Activated CD8-positive, alpha-beta memory T cell treated with anti-CD3 and anti-CD28 coated beads for 24 hours (primary cell): ENCODE measurements at places on chromosomes 11 and 22.

- peak; percentile 89 for DNase-seq
Measured at GRCh38 chr22:30922151-30922611, 46.4 kb downstream of the MORC2 start.

- no peak for DNase-seq
Measured at GRCh38 chr11:118129471-118130172, 23.0 kb downstream of the SCN4B start.

- no peak for DNase-seq
Measured at GRCh38 chr11:68311160-68312116, 953 bp upstream of the LRP5 start.

- DNase-seq, result no peak
Measured at GRCh38 chr11:79461144-79461543, 20.3 kb upstream of the TENM4 start.

- DNase-seq, result no peak
Measured at GRCh38 chr11:8732748-8733241, 50.2 kb downstream of the RPL27A start.

GRCh38 chr11:36540998-36541397, 26.8 kb upstream of the RAG1 start:
- no peak for DNase-seq

- no peak for DNase-seq
Measured at GRCh38 chr22:50282361-50283155, 12.4 kb upstream of the MAPK11 start.

GRCh38 chr11:134069426-134070341, 812 bp downstream of the JAM3 start:
- DNase-seq, result no peak

DNA sequence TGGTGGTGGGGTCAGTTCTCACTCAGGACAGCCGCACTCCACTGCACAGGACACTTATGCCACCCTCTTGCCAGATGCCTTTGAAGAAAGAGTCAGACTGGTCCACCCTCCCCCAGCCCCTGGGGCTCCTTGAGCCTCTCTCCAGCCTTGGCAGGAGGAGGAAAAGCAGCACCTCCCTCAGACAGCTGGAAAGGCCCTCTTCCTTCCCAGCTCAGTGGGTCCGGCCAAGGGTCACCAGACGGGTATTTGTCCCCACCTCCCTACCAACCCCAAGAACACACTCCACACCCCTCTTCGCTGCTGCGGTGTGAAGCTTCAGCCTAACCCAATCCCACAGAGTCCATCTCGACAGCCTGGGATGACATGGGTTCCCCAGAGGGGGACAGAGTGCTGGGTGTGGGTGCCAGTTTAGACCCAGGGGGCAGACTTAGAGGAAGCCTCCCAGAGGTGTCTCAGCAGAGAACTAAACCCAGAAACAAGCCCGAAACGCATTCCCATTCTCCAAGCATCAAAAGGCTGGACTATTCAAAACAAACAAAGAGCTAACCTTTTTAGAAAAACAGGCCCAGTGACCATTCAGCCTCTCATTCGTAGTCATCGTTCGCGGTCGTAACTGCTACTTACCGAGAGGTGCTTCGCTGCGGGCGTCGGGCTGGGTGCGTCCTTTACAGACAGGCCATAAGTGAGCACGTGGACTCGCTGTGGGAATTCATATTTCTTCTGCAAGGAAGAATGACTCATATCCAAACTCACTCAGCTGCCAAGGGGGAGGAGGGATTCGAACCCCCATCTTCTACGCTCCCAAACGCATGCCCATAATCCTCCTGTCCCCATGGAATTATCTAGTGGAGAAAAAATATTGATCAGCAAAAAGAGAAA, 57.5 kb upstream of the ANO1 start:
- no peak for DNase-seq

DNA sequence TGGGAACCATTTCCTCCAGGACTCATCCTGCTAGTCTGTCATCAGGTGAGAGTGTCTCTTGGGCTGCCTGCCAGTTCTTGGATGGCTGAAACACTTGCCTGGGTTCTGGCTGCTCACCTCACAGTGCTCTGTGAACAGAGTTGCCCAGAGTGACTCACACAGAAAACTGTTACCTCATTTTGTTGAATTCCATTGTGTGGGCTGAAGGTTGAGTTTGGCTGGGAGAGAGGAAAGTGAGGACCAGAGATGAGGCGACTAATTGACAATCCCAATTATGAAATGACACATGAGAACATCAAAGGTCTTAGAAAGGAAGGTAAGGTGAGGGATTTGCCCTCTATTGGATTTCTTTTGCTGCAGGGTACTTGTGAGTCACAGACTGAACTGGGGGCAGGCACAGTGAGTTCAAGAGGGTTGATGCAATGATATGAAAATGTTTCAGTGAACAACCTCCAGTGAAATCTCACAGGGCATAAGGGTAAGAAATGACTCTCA, 20.2 kb upstream of the CALCB start:
- DNase-seq, result no peak

DNA sequence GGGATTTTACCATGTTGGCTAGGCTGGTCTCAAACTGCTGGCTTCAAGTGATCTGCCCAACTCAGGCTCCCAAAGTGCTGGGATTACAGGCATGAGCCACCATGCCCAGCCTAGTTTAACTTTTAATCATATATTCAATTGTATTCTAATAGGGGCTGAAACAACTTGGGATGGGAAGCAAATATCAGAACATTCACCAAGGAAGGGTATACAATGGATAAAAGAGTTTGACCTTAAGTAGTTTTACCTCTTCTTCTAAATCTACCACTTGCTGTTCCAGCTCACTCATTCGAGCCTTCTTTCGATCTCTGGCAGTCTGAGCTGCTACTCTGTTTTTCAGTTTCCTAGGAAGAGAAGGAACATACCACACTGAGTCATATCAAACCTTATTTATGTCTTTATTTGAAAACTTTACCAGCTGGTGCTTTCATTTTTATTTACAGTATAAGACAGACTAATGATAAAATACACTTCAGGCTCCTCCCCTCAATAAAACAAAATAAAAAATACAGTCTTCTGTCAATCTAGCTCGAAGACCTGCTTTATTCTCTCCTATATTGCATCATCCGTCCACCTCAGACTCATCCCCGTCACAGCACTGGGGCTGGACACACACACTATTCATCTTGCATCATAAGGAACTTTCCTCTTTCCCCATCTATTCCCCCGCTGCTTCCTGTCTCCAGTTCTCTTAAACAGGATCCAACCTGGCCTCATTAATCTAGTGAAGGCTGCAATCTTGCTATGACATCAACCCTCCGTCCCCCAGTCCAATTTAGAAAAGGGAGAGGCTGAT, 1.4 kb downstream of the XBP1 start:
- peak; percentile 73 for DNase-seq

GRCh38 chr11:66956689-66957290, 1.4 kb downstream of the PC start:
- DNase-seq, result no peak

DNA sequence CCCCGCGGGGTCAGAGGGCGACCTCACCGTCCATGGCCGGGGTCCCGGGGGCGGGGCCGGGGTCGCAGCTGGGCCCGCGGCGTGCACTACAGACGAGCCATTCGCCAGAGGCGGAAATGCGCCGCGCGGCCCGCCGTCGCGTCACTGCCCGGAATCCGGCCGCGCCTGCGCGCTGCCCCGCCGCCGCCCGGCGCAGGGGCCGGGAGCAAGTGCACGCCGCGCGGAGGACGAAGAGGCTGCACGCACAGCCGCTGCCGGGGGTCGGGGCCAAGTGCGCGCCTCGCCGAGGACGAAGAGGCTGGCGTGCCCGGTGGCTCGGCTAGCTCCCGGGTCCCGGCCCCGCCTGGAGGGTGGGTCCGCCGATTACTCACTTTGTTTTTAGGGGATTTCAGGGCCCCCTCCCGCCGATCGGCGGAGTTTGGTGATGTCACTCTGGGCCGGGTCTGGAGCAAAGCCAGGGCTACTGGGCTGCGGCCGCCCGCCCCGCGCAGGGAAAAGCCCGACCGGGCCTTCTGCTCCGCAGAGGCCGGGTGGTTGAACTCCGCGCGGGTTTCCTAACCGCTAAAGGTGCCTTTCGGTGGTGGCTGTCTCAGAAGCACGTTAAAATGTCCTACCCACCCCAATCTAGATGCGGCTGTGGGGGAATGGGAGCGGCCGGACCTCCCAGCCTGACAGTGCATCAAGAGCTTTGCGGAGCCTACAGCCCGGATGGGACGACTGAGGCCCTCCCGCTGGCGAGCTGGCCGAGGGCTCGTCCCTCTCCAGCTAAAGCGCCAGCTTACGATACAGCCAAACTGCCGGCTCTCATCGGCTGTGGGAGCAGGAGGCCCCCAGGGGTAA, at the start of gene RELA:
Gene RELA (minus strand): TSS at position 118 of the 840 bp plus-strand sequence. CDS start 84 bp downstream, at position 34.
- peak; percentile 93 for DNase-seq

DNA sequence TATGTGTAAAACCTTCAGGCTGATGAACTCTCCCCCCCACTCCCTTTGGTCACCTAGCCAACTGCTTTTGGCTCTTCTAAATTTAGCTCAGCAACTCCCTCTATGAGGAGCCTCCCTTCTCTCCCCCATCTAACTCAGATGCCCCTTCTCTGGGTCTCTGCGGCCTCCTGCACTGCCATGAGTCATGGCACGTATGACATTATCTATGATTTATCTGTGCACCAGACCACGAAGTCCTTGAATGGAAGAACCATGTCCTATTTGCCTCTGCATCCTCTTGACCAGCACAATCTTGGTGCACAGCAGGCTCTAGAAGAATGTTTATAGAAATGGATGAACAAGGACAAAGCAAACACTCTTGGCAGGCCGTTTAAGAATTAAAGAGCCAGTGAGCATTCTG, 46.0 kb downstream of the RPL27A start:
- no peak for DNase-seq

GRCh38 chr11:1234771-1235305, 12.0 kb downstream of the MUC5B start:
- no peak for DNase-seq
